Thoracic aorta (tissue), 2 donors: ENCODE measurements at places on chromosomes 4 and X.

GRCh38 chr4:27398631-27399310 lies 538.1 kb downstream of the STIM2 start:
- H3K4me3 ChIP-seq: no peak overlapping the region
- no peaks in the 10 kb centered on the region for H3K27me3 ChIP-seq
- no peak overlapping the region for H3K27ac ChIP-seq
- DNase-seq: no peak
- H3K4me1 ChIP-seq: no peaks in the 10 kb centered on the region

DNA sequence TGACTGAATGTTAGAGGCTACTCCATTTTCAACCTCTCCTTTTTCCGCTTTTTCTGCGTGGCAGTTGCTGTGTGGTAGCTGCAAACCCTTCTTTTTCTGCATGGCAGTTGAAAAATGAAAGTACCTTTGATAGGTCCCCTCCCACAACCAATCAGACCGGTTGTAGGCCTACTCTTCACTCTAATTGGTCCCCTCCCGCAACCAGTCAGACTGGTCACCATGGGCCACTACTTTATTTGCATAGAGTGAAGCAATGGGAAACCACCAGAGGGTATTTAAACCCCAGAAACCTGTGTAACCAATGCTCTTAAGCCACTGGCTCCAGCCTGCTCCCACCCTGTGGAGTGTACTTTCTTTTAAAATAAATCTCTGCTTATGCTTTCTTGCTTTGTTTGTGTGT lies 877.8 kb downstream of the FAM133A start:
- no peak for DNase-seq
- H3K4me1 ChIP-seq: no peaks in the 10 kb centered on the region
- no peaks in the 10 kb centered on the region for H3K27me3 ChIP-seq
- H3K36me3 ChIP-seq: no peaks in the 10 kb centered on the region

DNA sequence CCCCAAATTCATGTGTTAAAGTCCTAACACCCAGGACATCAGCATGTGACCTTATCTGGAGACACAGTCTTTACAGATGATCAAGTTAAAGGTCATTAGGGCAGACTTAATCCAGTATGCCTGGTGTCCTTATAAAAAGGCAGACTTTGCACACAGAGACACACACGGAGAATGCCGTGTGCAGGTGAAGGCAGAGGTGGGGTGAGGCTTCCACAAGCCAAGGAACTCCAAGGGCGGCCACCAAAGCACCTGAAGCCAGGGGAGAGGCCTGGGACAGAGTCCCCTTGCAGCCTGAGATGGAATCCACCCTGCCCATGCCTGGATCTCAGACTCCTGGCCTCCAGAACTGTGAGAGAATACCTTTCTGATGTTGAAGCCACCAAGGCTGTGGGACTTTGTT lies 26.1 kb upstream of the SORCS2 start:
- H3K4me3 ChIP-seq: no peak overlapping the region
- no peak overlapping the region for H3K27ac ChIP-seq
- peaks cover 11% of the 10 kb centered on the region for H3K4me1 ChIP-seq
- H3K27me3 ChIP-seq: no peaks in the 10 kb centered on the region

DNA sequence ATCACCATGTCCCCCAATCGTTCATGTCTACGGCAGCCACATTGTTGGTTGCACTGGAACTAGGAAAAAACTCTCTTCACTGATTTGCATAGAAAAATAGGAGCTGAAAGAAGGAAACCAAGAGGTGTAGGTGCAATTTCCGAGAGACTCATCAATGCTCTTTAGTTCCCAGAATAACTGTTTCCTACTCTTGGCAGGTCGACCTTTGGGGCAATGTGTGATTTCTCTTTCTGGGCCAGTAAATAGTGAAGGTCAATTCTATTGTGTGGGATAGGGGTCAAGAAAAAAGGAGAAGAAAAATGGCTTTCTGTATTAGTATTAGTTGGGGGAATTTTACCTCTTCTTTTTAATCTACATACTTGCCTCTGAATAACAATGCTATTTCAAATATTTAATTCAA lies 55.9 kb upstream of the PDE5A start:
- H3K36me3 ChIP-seq: no peaks in the 10 kb centered on the region
- peaks cover 24% of the 10 kb centered on the region for H3K4me1 ChIP-seq
- no peak overlapping the region for H3K27ac ChIP-seq

DNA sequence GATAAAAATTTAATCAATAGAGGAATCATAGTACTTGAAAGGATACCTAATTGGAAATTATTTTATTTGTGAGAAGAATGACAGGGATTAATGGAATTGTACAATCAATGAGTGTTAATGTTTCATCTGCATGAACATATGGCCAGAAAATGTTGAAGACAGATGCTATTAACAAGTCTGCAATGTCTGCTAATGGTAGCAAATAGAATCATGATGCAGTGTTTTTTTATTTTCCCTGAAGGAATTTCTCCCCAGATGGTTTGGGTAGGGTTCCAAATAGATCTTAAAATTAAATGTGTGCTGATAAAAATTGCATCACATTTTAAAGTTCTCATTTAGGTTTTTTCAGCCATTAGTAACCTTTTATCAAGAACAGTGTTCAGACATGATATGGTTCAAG lies 291.3 kb upstream of the TRAM1L1 start:
- H3K4me3 ChIP-seq: no peak overlapping the region
- no peaks in the 10 kb centered on the region for H3K27me3 ChIP-seq
- H3K36me3 ChIP-seq: no peaks in the 10 kb centered on the region
- DNase-seq: no peak

- no peak overlapping the region for H3K4me3 ChIP-seq
- H3K4me1 ChIP-seq: peaks cover 2% of the 10 kb centered on the region
- DNase-seq: no peak
Observed at GRCh38 chr4:148984951-148985350, 542.7 kb upstream of the NR3C2 start.

GRCh38 chrX:106952988-106953387 lies 32.8 kb downstream of the CLDN2 start:
- no peak for DNase-seq
- H3K27ac ChIP-seq: no peak overlapping the region
- no peaks in the 10 kb centered on the region for H3K36me3 ChIP-seq
- no peaks in the 10 kb centered on the region for H3K27me3 ChIP-seq
- H3K4me1 ChIP-seq: no peaks in the 10 kb centered on the region
- no peak overlapping the region for H3K4me3 ChIP-seq

- DNase-seq: no peak
- no peak overlapping the region for H3K27ac ChIP-seq
- peaks cover 5% of the 10 kb centered on the region for H3K4me1 ChIP-seq
- H3K4me3 ChIP-seq: no peak overlapping the region
- no peaks in the 10 kb centered on the region for H3K27me3 ChIP-seq
Observed at GRCh38 chrX:48934581-48935300, 15.9 kb upstream of the PIM2 start.

- peaks cover 12% of the 10 kb centered on the region for H3K4me1 ChIP-seq
- H3K4me3 ChIP-seq: no peak overlapping the region
- no peaks in the 10 kb centered on the region for H3K36me3 ChIP-seq
- no peaks in the 10 kb centered on the region for H3K27me3 ChIP-seq
- no peak for DNase-seq
Observed at GRCh38 chr4:100635899-100636298, 118.1 kb upstream of the EMCN start.
